ENCODE measurements at places on chromosomes 12 and 14. TPM values are rescaled to one million over a fixed set of nuclear protein-coding genes. Genes with fewer than 3 reads are reported as not detected.
A peak's percentile ranks its signal among the peaks of the same experiment; 100 is the strongest.

Gene CRADD
- 24.0 TPM for total RNA-seq

Gene BDKRB2
- 4.2 TPM for total RNA-seq

DNA sequence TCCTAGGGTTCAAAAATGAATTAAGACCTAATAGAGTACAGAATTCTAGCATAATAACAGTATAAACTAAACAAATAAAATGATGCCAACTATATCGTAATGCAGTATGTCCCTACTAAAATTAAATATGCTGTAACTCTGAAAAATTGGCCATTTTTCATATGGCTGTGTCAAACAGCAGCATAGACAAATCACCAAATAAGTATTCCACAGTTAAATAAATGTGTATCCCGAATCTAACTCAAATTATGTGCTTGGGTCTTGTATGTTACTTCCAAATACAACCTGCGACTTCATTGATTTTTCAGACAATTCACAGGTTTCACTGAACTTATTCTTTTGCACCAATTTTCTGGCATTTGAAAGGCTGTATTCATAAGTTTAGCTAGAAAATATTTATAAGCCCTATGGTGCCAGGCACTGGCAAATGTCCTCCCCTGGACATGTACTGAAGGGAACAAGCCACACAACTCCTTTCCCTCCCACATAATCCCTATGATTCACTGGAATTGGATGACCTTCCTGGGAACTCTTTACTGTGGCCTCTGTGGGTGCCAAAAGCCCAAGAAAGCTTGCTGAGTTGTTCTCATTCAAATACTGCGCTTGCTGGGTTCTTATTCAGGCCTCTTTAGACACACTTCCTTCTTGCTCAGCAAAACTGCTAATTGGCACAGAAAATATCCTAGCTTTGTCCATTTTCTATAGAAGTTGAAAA lies 108.8 kb downstream of the KITLG start:
- no peak overlapping the region for H3K4me3 ChIP-seq
- no peaks in the 10 kb centered on the region for H3K36me3 ChIP-seq
- DNase-seq, result peak; percentile 45
- H3K27me3 ChIP-seq, result no peaks in the 10 kb centered on the region
- no peaks in the 10 kb centered on the region for H3K4me1 ChIP-seq

- H3K27ac ChIP-seq, result no peak overlapping the region
- H3K27me3 ChIP-seq, result no peaks in the 10 kb centered on the region
- no peaks in the 10 kb centered on the region for H3K36me3 ChIP-seq
- H3K4me1 ChIP-seq, result no peaks in the 10 kb centered on the region
These were observed 203.1 kb downstream of the ETNK1 start for GRCh38 chr12:22828066-22828465.

- no peaks in the 10 kb centered on the region for H3K27me3 ChIP-seq
- H3K36me3 ChIP-seq, result no peaks in the 10 kb centered on the region
- no peak overlapping the region for H3K27ac ChIP-seq
- H3K4me1 ChIP-seq, result no peaks in the 10 kb centered on the region
- no peak overlapping the region for H3K4me3 ChIP-seq
- no peak for DNase-seq
These were observed 45.7 kb downstream of the TEAD4 start for GRCh38 chr12:3004655-3005565.

DNA sequence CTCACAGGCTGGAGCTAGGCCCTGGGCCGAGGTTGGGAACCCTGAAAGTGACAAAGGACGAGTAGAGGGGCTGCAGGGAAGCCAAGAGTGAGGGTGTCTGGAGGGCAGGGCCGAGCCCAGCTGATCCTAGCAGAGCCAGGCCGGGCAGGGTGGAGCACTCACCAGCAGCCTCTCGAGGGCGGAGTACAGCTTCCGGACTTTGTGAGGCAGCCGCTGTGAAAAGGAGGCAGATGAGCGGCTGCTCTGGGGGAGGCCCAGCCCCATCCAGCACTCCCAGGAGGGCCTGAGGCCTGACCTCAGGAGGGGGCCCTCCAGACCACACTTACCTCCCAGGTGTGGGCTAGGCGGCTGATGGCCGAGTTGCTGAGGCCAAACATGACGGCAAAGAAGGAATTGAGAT lies 14.7 kb upstream of the ENDOU start:
- no peaks in the 10 kb centered on the region for H3K27me3 ChIP-seq
- no peaks in the 10 kb centered on the region for H3K36me3 ChIP-seq
- H3K27ac ChIP-seq, result no peak overlapping the region
- no peak overlapping the region for H3K4me3 ChIP-seq

Gene DAO
- not detected for total RNA-seq

DNA sequence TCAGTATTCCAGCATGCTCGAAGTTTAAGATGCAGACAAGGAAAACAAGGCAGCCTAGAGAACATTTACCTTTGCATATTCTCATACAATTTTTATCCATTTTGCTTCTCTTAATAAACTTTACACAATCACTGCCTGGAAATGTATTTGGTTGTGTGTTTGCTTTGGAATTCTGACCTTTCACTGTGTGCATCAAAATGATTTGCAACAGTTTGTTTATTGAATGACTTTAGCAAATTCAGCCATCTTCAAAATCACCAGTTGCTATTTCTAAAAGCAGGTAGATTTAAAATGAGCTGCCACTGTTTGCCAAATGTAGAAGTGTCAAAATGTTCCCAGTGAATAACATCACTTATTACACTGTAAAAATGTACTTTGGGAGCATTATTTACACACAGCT lies 669.9 kb downstream of the SLC16A7 start:
- no peaks in the 10 kb centered on the region for H3K27me3 ChIP-seq
- no peaks in the 10 kb centered on the region for H3K4me1 ChIP-seq
- no peak for DNase-seq
- H3K36me3 ChIP-seq, result no peaks in the 10 kb centered on the region
- H3K4me3 ChIP-seq, result no peak overlapping the region
- H3K27ac ChIP-seq, result no peak overlapping the region

Gene TMCC3
- total RNA-seq, result 17.0 TPM
